ENCODE measurements at places on chromosomes 2 and 18.

DNA sequence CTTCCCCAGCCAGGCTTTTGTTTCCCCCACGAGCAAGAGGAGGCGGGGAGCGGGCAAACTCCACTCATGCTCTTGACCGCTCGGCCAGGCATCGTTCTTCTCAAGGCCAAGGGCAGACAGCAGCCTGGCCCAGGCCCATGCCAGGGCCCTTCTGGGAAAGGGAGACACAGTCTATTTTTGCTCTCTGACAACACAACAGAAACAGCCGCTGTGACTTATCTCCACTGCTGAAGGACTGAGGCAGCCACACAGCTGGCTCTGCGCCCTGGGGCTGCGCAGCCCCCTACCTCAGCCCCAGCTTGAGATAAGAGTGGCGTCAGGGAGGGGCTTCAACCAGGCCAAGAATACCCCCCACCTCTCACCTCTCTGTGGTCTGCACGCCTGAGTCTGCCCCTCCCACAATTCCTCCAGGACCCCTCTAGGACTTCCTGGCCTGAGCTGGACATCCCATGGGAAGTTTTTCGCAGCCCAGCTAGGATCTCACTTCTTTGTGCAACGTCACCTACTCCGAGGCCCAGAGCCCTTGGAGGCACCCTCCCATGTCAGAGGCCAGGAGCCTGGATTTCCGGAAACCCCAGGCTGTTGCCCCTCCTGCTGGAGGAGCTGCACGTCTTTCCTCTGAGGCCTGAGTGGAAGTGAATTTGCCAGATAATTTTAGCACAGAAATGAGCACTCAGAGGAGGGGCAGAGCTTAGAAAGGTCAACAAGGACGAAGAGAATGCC is 118.9 kb upstream of the OTOS start:
- DNase-seq = no peak

DNA sequence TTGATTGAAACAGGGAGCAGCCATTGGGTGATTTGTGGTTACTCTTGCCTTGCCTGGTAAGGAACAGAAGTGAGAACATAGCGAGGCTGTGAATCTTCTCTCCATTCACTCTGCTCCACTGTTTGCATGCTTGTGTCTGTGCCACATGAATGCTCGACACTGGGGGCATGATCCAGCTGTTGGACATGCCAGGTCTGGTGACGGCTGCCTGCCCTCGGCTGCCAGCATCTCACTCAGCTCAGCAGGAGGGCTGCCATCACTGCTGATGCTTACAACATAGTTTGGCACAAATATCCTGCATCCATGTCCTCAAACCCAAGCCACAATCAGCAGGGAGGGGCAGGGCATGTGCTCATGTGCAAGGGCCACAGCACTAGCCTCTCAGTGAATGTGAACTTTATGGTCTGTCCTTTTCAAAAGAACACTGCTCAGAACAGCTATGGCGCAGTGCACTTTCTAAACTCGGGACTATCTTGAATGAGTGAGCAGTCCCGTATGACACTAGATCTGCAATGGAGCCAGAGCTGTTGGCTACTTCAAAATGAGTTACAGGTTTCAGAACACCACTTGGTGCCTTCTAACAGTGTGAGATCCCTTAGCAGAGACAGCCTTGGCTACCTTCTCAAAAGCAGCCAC is 126.3 kb downstream of the NRP2 start:
- DNase-seq = no peak

GRCh38 chr18:13175754-13176210 is 42.8 kb upstream of the LDLRAD4 start:
- no peak for DNase-seq

DNA sequence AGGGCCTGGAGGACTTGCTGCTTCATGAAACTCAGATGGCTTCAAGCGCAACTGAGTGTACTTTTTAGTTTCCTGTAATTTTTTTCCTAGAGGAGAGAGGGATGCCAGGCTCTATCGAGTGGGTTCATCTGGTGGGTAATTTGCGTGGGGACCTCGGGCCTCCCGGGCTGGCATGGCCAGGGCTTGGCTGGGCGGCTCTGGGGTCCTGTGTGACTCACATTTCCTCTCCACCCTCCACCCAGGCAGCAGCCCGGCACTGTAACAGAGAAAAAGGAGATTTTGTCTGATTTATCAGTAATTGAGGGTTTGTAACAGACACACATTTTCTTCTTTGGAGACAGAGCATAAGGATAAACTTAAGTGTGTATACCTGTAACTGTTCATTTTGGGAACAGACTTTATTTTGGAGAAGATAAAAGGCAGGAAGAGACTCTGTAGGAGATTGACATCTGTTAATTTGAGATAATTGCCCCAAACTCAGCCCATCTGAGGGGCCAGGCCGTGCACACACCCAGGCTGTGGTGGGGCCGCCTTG is 64.3 kb downstream of the NFATC1 start:
- DNase-seq = no peak

- DNase-seq = peak; percentile 91
Measured at GRCh38 chr18:3604498-3605408, 154.8 kb downstream of the TGIF1 start.

- DNase-seq = peak; percentile 73
Measured at GRCh38 chr2:96832754-96833507, 10.9 kb downstream of the ANKRD23 start.

DNA sequence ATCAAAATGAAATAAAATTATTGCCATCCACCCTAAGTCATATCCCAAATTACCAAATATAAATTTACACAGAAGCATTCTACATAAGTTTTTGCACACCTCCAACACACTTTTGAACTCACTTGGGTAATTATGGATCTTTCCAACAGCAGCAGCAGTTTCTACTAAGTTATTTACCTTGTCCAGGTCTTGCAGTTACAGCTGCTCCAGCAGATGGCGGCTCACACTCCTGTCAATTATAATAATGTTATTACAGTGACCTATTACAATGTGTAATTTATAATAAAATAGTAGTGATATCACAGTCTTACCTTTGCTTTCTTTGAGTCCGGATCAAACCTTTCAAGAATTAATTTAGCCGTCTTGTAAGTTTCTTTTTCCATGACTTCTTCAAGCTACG is 37.9 kb downstream of the LNPK start:
- no peak for DNase-seq

DNA sequence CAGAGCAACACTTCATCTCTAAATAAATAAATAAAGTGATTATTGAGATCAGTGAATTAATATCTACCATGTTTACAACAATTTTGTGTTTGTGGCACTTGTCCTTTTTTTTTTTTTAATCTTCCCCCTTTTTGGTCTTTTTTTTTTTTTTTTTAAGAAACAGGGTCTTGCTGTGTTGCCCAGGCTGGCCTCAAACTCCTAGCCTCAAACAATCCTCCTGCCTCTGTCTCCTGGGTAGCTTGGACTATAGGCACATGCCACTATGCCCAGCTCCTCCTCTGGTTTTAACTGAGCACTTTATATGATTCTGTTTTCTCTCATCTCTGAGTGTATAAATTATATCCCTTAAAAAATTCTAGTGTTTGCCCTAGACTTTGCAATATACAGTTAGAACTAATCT is 30.3 kb downstream of the SLC4A5 start:
- DNase-seq = no peak

DNA sequence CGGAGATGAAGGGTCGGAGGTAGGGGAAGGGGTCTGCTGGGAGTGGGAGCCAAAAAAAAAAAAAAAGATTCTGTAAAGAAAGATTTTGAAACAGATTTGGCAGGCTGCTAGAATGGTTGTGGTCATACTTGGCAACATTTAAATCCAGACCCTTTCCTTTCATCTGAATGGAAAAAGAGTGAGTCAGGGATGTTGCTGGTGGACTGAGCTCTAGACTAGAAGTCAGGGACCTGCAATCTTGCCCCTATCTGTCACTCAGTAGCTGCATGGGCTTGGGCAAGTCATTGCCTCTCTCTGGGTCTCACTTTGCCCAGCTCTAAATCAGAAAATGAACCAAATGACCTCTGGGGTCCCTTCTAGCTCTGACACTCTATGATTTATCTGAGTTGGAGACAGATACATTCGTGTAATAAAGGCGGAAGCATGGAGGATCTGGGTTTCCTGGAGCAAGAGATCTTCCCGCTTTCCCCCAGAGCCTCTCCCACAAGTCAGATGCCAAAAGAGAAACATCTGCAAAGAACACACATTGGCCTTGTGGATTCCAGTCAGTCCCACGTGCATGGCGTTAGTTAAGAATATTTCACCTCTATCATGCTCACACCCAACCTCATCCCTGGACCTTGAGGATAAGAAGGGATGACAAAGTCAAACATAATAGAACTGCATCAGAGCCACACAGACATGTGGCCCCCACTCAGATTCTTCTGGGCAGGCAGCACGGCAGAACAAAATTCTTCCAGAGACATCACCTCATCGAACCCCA is 58.5 kb downstream of the ADD2 start:
- no peak for DNase-seq

GRCh38 chr18:63951302-63951705 is 2.2 kb downstream of the HMSD start:
- DNase-seq = peak; percentile 57

DNA sequence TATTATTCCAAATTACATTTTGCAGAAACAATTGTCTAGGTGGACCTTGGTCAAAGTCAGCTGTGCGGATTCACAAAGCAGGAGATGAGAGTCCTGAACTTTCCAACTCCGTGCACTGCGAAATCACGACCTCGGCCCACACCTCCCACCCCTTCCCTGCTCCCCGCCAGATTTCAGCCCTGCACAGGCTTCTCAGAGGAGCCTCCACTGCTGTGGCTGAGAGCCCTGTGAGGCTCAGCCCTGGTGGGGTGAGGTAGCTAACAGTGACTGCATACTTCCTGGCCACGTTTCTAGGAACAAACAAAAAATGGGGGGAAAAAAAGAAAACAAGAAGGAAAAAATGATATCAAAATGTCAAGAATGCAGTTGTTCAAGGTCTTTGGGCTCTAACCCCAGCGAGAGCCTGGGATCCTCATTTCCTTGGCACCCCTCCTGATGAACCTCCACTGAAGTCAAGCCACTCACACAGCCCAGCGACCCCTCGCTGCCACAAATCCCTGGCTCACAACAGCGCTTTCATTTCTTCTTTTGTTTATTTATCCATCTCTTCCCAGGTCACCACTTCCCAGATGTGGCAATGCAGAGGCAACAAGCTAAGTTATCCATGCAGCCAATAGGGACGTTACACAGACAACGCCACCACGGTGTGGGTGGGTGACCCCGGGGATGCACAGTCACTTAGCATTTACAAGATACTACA is 729.7 kb upstream of the ID2 start:
- DNase-seq = no peak

DNA sequence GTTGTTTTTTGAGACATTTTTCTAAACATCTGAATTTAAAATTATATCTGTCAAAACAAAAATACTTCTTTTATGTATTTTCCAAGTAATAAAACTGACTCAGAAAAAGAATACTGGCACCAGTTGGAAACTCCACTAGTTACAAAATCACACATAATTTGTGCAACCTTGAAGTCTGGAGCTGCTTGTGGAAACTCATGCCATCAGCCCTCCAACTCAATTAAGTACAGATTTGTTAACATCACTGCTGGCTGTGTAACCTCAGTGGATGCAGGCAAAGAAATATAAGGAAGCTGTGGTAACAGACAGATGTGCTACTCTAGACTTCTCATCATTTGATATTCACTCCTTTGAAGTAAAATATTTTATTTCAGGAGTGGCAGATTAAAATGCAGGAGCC is 30.0 kb upstream of the RAPH1 start:
- no peak for DNase-seq

GRCh38 chr2:187684174-187684573 is 129.9 kb upstream of the TFPI start:
- DNase-seq = peak; percentile 5

GRCh38 chr2:186554850-186555671 is 34.8 kb upstream of the ITGAV start:
- DNase-seq = no peak

DNA sequence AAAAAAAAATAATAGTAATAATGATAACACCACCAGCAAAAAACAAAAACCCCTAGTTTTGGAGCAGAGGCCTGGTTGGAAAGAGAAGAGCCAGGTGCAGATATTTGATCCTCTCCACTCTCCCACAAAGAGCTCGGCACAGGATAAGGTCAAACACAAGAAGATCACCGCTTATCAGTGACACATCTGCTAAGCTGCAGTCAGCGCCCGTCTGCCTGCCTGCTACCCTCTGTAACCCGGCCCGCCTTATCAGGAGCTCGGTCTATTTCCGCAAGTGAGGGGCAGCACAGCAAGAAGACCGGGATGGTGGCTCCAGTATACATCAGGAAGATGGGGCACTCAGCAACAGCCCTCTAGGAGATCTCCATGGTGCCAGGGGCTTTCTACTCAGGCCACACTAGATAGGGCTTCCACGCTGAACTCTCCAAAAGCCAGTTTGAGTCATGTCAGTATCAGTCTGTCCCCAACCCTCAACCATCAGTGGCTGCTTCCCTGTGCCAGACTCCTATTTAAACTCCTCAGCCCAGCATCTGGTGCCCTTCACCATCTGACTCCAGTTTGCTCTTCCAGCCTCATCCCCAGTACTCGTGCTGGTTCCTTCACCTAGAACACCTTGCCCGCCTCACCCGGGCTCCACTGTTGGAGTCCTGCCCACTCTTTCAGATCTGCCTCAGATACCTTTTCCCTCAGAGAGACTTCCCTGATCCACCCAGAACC is 67.3 kb upstream of the PPP1CB start:
- no peak for DNase-seq

DNA sequence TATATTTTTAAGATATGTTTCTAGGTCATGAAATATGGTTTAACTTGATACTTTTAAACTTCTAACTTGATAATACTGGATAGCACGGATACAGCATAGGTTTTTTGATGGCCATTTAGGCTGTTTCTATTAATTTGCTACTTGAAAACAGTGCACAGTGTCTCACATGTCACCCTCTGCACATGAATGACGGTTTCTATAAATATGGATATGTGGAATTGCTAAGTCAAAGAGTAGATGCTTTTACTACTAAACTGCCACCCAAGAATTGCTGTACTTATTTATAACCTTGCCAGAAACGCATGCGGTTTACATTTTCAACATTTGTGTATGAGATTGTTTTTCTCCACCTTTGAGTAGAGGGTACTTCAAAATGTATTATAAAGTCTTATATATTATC is 174.6 kb upstream of the LYPD1 start:
- DNase-seq = no peak

DNA sequence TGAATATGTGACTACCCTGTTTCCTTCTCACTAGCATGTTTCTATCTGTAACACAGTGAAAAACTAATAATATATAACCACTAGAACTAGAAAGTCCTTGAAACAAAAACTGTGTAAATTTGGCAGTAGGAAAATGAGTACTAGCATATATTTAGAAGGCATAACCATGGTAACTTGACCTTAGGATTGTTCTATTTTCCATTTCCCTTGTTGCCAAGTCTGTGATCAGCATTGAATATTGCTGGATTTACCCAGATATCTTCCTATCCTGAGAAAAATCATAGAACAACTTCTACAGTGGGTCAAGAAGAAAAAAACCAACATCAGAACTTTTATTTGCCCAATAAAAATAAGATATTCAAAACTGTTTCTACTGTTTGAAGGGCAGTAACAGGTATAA is 563.9 kb upstream of the NRXN1 start:
- DNase-seq = no peak

DNA sequence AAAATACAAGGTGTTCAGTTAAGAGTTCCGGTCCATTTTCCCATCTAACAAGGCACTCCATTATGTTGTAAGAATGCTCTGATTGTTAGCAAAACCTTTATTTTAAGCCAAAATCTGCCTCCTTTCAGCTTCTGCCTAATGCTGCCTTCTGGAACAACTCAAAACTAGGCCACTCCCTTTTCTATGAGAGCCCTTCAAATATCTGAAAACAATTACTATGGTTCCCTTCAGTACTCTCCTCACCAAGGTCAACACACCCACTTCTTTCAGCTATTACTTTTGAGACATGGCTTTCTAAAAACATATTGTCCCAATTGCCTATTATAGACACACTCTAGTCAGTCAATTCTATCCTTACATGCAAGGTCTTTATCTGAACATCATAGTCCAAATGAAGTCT is 429.4 kb downstream of the ERBB4 start:
- no peak for DNase-seq
